ENCODE measurements at places on chromosomes 16 and 17.

DNA sequence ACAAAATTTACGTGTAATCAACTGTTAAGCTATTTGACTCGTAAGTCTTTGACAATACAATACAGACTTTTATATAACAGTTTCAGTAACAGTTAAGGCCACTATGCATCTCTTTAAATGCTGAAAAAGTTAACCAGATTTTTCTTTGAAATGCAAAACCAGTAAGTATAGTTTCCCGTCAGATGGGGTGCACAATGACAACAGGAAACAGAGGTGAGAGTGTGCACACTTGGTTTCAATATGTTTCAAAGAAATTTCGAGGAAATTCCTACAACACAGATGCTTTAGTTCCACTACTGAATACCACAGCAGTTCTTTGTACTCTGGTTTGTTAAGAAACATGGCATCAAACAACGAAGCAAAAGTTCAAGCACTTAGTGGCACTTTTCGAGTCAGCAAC, 48.4 kb downstream of the RNF157 start:
- no peak for DNase-seq

GRCh38 chr16:86683441-86684194, 105.3 kb downstream of the FOXL1 start:
- DNase-seq, result no peak

GRCh38 chr17:43671031-43671692, 9.4 kb upstream of the MEOX1 start:
- peak; percentile 72 for DNase-seq

DNA sequence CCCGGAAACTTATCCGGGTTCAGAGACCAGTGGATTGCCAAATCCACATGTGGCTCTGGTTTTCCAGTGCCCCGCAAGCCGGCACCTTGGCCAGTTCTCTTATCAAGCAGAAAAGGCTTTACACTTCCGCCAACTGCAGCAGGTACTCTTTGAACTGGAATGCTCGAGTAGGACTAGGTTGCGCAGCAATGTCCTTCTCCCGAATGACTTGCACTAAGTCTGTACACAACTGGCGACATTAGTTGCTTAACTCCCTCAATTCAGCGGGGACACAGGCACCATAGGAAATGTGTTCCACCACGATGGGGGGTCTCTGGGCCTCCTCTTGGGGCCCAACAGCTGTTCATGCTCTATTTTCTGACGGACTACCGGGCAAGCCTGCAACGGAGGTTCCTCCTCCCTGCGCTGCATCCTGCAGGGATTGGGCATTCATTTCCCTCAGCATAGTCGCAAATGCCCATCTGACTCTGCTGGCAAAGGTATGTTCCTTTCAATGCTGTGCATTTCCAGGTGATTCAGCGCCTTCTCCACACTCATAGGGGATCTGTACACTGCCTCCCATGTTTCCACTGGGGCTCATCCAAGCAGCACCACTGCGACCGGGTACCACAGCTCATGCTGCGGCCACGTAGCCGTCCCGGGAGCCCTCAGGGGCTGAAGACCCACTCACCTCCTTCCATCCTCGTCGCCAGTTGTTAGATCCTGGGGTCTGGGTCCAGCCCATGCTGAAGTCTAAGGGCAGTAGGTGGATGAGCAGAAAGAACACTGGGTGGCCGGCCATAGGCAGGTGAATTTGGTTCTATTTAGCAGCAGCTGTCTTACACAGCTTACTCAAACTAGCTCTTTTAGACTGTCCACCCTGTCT, 34.2 kb upstream of the APPBP2 start:
- DNase-seq, result no peak

GRCh38 chr17:78798695-78799559, 16.9 kb upstream of the CYTH1 start:
- peak; percentile 54 for DNase-seq

- DNase-seq, result no peak
Observed at GRCh38 chr16:86215979-86216585, 294.2 kb upstream of the FOXF1 start.

- peak; percentile 72 for DNase-seq
Observed at GRCh38 chr17:73427198-73427597, 115.4 kb upstream of the CDC42EP4 start.

DNA sequence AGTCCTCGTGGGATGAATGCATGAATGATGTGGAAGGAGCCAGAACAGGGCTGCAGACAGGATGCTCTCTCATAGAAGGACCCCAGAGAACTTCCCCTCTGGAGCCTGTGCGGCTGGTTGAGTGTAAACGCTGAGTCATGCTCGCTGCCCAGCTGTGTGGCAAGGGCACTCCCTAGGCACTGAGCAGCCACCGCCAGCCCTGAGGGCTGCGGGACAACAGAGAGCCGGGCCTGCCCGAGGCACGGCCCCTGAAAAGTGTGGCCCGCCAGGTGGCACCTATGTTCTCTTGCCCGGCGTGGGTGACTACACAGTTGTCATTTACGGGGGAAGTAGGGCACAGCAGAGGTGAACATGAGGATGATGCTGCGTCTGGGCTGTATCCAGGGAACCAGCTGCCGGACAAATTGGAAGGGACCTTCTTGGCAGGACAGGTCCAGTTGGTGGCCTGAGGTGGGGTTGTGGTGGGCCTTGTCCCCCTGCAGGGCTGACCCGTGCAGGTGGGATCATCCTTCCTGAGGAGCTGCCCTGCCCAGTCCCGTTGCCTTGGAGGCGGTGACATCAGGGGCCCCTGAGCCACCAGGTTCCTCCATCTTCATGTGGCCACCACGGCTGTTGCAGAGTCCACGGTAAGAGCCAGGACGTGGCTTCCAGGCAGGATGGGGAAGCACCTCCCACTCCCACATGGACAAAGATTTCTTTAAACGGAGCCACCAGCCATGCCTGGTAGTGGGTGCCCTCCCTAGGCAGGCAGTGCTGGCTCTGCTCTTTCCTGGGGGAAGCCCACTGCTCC, 94.8 kb upstream of the CBX4 start:
- no peak for DNase-seq

- no peak for DNase-seq
Observed at GRCh38 chr16:88537859-88538258, 32.3 kb upstream of the ZC3H18 start.

DNA sequence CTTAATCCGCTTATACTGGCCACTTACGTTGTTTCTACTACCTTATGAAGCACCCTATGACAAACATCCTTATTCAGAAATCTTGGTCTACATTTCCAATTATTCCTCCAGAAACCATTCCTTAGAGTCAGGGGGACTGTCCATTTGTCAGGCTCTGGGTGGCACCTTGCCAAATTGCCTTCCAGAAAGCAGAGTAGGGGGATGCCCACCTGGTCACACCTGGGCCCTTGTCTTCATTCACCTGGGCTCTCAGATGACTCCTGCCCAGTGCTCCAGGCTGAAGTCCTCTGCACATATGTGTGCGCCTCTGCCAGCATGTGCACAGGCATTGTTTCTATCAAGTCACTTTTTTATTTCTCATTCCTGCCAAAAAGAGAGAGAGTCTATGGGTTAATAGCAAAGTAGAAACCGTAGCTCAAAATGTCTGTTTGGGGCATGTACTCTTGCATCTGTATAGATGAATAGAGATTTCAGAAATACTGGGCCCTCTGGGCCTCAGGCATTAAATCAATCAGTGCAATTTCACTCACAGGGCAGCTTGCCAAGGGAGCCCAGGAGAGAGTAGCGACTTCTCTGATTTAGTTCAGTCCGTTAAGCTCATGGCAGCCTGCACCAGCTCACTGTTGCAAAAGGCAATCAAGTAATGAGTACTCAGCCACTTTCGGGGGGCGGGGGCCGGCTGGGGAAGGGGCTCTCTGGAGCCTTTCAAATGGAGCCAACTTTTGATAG, 104.7 kb downstream of the SOCS1 start:
- DNase-seq, result peak; percentile 78

- DNase-seq, result no peak
Observed at GRCh38 chr16:10765772-10766171, 22.1 kb downstream of the NUBP1 start.
